Esophagus squamous epithelium (tissue), 5 donors: ENCODE measurements at places on chromosomes 6 and 20.

- DNase-seq = no peak
Measured at GRCh38 chr20:42173440-42173839, 555.3 kb upstream of the CHD6 start.

DNA sequence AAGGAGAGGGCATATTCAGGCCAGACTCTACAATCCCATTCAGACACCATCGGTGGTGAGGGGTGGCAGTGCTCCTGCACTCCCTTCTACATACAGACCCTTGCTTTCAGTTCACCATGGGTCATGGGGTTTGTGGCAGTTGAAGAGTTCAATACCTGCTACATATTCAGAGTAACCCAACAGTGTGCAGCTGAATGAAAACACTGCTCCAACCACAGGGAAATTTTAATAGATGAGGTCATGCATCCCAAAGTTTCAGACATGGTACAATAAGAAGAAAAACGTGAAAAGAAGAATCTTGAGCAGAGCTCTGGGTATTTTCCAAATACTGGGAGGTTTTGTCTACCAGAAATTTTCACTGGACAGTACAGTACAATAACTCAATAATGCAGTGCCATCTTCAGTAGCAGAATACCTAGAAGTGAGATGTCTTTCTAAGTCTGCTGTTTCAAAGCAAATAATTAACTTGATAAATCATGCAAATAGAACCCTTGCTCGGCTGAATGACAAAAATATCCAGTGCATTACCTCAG is 162.1 kb downstream of the PTPRK start:
- no peak for DNase-seq

DNA sequence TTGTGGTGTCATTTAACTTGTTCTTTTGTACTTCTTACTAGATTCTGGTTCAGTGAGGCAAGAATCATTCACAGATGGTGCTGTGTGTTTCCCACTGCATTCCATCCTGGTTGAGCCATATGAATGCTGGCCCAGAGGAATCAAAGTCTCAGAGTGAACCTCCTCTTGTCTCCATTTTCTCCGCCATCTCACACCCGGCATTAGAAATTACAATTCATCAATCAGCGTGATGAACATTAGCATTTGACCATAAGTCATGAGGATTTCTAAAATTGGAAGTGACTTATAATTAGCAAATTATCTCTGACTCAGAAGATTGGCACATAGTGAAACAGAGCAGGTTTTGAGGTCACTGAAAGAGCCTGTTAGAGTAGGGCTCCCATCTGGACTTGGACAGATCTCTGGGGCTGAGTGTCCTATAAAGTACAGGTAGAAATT is 25.2 kb downstream of the TNFAIP3 start:
- no peak for DNase-seq

GRCh38 chr20:53379014-53379832 is 214.4 kb downstream of the ZNF217 start:
- DNase-seq = no peak

DNA sequence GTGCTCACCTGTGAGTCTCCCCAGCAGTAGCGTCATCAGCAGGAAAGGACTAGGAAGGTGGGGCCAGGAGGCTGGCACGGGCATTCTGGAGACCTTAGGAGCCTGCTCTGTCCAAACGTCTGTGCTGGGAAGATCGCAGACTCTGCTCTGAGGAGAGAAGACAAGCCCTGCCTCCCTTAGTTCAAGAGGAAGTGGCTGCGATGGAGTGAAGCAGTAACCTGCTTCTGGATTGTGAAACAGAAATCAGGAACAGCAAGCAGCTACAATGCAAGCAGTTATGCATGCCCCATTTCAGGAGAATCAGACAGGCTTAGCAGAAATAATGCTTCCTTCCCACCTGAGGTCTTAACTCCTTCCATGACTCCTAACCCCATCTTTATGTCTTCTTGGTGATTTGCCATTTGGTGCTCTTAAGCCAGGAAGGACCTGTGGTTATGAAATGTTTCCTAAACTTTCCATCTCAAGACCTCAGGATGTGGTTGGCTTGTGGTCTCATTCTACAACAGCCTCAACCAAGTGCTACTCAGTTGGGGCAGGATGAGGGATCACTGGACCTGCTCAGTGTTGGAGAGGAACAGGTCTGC is at the start of gene SIRPB1:
TSS of gene SIRPB1 (minus strand) at position 149 of the 584 bp plus-strand sequence. CDS start at position 84, 65 bp downstream.
- no peak for DNase-seq

- DNase-seq = no peak
Measured at GRCh38 chr20:57532104-57532503, 7.2 kb upstream of the CTCFL start.

- no peak for DNase-seq
Measured at GRCh38 chr20:15138548-15139126, 801.2 kb upstream of the FLRT3 start.
